Stimulated activated CD8-positive, alpha-beta memory T cell treated with anti-CD3 and anti-CD28 coated beads, Interleukin-7, amount 100 ng/mL, for 24 hours (primary cell): ENCODE measurements at places on chromosomes 16 and 17.

DNA sequence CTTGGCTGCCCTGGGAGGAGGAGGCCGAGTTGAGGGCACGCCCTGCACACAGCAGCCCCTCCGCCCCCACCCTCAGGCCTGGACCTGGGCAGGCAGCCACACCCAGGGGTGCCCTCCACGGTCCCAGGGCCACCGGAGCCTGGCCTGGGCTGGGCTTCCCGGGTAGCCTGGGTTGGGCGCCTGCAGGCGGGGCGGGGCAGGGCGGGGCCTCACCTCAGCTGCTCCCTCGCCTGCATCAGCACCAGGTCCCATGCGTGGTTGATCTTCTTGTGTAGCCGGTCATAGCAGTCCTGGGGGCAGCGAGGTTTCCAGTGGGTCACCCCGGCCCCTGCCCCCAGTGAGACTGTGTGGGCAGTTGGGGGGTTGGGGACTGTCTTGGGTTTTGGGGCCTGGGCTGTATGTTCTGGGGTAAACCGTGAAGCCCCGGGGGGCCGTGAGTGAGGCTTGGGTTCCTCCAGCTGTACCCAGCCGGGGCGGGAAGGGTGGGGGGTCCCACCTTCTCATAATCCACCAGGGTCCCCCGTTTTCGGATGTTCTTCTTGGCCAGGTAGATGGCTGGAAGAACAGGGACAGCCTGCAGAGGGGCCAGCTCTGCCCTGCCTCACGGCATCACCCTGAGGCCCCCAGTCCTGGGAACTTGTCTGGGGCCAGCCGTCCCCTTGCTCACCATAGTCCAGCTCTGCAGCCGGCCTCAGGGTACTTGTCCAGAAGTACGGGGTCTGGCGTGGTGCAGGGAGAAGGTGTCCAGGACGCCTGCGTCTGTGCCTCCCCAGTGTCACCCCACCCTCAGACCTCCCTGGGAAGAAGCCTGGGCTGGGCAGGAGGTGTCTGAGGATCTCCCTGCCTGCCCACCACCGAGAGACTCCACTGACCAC lies 2.0 kb downstream of the RGS11 start:
- no peak for DNase-seq

DNA sequence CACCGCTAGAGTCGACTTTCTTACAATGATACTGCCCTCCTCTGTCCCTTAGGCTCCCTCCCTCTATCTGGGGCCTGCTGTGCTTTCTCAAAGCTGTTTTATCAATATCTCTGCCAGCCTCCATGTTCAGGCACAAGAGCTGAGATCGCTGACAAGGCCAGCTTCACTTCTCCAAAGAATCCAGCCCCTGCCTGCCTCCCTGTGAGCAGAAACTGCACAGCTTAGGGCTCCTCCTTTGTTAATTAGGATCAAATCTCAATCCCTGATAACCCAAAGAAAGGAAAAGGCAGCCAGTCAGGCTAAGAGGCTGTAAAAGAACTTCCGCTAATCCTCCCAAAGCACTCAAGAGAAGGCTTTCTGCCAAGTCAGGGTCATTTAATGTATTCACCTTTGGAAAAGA lies 616.0 kb upstream of the CDH11 start:
- DNase-seq = no peak

- DNase-seq = no peak
These were observed 1.4 kb downstream of the RHBDL1 start for GRCh38 chr16:676913-677312.

DNA sequence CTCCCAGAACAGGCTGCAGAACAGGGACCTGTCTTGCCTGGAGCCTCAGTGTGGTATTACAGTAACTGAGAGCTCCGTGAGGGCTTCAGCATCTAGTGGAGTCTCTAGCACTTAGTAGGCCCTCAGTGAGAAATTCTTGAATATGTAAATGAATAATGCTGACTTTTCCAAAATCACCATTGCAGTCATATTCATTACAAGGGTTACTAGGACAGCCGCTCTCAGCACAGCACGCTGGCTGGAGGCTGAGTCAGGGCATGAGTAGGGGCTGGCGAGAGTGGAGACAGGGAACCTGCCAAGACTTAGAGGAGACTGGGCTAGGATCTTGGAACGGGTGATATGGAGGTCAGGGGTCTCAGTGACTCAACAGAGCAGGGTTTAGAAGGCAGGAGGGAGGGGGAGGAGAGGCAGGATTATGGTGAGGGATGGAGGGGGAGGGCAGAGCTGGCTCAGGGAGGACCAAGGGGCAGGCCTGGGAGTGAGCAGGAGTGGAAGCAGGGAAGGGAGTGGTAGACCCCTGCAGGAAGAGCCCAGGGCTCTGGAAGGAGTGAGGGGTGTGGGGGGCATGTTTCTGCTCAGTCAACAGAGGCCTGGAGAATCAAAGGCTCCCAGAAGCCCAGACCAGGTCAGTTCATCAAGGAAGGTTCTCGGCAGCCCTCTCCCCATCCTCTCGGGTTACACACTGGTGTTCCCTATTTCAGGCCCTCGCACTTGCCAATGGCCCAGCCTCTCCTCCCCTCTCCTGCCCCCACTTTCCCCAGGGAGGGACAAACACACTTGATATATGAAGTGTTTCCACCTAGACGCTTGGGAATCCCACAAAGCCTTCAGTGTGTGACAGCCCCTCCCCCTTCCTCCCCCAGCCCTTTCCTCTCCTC lies 42.3 kb downstream of the FZD2 start:
- no peak for DNase-seq

DNA sequence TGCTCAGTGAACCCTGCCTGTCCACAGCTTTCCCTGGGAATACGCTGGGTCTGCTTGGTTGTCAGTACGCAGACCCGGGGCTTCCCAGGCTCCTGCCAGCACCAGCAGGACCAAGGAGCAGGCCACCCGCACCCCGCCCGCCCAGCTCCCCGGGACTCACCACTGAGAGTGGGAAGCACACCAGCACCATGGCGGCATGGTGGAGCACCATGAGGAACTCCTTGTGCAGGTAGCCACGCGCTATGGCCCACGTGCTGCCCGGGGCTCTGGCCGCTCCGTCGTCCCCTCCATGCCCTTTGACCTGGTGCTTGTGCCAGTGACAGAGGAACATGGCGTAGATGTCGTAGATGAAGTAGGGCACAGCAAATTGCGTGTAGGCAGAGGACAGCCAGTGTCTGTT lies 3.5 kb downstream of the C16orf92 start:
- DNase-seq = no peak

- no peak for DNase-seq
These were observed 45.1 kb upstream of the CIBAR2 start for GRCh38 chr16:85157372-85157771.

DNA sequence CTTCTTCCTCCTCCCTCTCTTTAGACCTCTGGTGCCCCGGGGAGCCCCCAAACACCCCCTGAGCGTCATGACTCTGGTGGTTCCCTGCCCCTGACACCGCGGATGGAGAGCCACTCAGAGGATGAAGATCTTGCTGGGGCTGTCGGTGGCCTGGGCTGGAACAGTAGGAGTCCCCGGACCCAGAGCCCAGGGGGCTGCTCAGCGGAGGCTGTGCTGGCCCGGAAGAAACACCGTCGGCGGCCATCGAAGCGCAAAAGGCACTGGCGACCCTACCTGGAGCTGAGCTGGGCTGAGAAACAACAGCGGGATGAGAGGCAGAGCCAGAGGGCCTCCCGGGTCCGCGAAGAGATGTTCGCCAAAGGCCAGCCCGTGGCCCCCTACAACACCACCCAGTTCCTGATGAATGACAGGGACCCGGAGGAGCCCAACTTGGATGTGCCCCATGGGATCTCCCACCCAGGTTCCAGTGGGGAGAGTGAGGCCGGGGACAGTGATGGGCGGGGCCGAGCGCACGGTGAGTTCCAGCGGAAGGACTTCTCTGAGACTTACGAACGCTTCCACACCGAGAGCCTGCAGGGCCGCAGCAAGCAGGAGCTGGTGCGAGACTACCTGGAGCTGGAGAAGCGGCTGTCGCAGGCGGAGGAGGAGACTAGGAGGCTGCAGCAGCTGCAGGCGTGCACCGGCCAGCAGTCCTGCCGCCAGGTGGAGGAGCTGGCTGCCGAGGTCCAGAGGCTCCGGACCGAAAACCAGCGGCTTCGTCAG lies 7.5 kb downstream of the HEXIM2 start:
- DNase-seq = no peak

GRCh38 chr16:27982184-27982583 lies 81.3 kb downstream of the GSG1L start:
- DNase-seq = no peak

GRCh38 chr16:6913566-6913965 lies 419.1 kb upstream of the RBFOX1 start:
- no peak for DNase-seq

DNA sequence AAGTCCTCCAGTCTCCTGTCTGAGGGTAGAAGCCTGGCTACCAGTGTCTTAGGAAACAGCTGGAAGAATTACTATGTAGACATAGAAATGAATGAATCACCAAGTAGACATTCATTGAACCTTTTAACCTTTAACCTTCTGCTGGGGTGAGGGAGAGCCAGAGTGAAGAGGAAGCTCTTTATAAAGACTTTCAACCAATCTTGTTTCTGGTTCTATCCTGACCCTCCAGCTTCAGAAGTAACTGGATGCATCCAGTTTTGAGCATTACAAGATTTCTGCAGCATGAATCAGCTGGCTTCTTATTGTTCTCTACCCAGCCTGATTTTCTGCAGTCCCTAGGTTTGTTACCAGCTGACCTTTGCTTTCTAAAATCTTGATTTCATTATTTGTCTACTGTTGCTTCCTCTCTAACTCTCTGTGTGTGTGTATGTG lies 8.5 kb downstream of the TEKT1 start:
- no peak for DNase-seq

DNA sequence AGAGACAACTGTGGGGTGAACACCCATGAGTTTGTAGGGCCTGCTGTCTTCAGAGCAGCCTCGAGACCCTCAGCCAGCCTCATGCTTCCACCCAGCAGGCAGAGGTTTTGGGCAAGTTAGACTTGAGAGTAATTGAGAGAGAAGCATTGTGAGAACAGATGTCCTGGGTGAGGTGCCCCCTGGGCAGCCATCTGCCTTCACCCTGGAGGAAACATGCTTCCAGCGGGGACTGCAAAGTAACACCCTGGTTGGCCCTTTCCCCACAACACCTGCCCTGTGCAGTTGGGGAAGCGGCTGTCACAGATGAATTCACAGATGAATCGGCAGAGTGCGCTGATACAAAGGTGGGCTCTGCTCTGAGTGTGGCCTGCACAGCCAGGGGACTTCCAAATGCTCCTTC lies 23.4 kb downstream of the ATPAF2 start:
- DNase-seq = no peak

- DNase-seq = no peak
These were observed 7.3 kb upstream of the TSPOAP1 start for GRCh38 chr17:58335779-58336455.

GRCh38 chr17:21146362-21147015 lies 19.7 kb downstream of the DHRS7B start:
- no peak for DNase-seq

GRCh38 chr16:79267781-79268180 lies 332.8 kb downstream of the MAF start:
- no peak for DNase-seq

DNA sequence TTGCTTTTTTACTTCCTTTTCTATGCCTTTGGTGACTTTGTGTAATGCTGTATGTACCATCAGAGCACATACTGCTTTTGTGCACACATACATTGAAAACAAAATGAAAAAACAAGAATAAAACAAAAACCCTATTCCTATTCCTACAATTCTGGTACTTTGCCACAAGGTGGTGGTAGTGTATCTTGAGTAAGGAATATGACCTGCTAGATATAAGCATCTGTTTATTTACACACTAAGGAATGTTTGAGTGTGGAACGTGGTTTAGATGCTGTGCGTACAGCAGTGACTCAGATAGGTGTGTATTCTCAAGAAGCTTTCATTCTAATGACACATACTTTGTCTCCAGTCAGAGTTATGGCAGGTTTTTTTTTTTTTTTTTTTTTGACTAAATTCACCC lies 606.2 kb downstream of the WWOX start:
- no peak for DNase-seq

GRCh38 chr16:85301231-85301630 lies 189.0 kb upstream of the CIBAR2 start:
- no peak for DNase-seq

DNA sequence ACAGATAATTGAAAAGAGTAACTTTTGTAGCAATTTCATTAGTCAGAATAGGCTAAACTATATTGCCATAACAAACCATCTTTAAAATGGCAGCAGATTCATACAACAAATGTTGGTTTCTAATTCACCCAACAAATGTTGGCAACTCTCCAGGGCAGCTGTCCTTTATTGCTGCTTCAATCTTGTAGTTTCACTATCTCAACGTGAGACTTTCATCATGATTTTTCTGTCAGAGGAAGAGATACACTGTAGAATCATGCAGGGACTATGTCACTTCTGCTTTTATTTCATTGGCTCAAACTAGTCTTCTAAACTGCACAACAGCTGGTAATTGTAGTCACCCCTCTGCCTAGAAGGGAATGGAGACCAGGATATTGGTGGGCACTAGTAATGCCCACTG lies 174.2 kb downstream of the TANC2 start:
- no peak for DNase-seq

- no peak for DNase-seq
These were observed 2.9 kb downstream of the FXR2 start for GRCh38 chr17:7611635-7612293.

GRCh38 chr17:29728490-29728889 lies 105.8 kb upstream of the CORO6 start:
- DNase-seq = no peak

GRCh38 chr16:84819644-84820304 lies at the start of gene CRISPLD2:
CRISPLD2 (plus strand) TSS chr16:84819985; CDS start chr16:84838496, 18,511 bp downstream.
- DNase-seq = peak; percentile 71

- DNase-seq = no peak
These were observed 67.6 kb upstream of the ANKFN1 start for GRCh38 chr17:56085576-56086267.

GRCh38 chr16:9567666-9568065 lies 476.2 kb downstream of the HAPSTR1 start:
- no peak for DNase-seq
